ENCODE measurements at places on chromosomes 16 and 17. TPM values are rescaled to one million over a fixed set of nuclear protein-coding genes. Genes with fewer than 3 reads are reported as not detected.

DNA sequence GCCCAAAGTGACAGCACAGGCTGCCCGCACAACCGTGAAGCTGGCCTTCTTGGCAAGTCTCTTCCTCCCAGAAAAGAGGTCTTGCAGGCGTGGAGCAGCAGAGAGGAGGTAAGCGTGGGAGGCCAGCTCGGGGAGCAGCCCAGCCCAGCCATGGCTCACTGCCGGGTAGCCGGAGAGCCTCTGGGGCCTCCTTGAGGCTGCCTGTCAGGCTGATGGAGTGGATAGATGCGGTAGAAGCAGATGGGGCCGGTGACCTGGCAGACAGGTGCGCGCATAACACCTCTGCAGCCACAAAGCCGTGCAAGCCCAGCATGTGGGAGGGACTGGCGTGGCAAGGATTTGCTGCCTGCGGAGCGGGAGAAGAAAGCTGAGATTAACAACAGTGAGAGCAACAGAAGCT lies 17.1 kb upstream of the DOK4 start:
- DNase-seq = no peak

- DNase-seq = peak; percentile 14
Measured at GRCh38 chr16:87490096-87490798, 2.6 kb downstream of the ZCCHC14 start.

Gene TAT
- not detected for total RNA-seq

GRCh38 chr17:9367156-9367555 lies 208.5 kb downstream of the STX8 start:
- no peak for DNase-seq

- no peak for DNase-seq
Measured at GRCh38 chr16:2817340-2818271, 569 bp downstream of the PRSS21 start.

DNA sequence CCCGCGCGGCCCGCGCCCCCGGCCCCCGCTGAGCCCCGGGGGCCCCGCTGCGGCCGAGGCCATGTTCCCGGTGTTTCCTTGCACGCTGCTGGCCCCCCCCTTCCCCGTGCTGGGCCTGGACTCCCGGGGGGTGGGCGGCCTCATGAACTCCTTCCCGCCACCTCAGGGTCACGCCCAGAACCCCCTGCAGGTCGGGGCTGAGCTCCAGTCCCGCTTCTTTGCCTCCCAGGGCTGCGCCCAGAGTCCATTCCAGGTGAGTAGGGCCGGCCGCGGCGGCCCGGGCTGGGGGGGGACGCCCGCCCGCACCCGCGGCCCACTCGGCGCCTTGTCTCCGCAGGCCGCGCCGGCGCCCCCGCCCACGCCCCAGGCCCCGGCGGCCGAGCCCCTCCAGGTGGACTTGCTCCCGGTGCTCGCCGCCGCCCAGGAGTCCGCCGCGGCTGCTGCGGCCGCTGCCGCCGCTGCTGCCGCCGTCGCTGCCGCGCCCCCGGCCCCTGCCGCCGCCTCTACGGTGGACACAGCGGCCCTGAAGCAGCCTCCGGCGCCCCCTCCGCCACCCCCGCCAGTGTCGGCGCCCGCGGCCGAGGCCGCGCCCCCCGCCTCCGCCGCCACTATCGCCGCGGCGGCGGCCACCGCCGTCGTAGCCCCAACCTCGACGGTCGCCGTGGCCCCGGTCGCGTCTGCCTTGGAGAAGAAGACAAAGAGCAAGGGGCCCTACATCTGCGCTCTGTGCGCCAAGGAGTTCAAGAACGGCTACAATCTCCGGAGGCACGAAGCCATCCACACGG lies 504 bp downstream of the MAZ start:
- peak; percentile 82 for DNase-seq

Gene NEUROD2
- not detected for total RNA-seq

DNA sequence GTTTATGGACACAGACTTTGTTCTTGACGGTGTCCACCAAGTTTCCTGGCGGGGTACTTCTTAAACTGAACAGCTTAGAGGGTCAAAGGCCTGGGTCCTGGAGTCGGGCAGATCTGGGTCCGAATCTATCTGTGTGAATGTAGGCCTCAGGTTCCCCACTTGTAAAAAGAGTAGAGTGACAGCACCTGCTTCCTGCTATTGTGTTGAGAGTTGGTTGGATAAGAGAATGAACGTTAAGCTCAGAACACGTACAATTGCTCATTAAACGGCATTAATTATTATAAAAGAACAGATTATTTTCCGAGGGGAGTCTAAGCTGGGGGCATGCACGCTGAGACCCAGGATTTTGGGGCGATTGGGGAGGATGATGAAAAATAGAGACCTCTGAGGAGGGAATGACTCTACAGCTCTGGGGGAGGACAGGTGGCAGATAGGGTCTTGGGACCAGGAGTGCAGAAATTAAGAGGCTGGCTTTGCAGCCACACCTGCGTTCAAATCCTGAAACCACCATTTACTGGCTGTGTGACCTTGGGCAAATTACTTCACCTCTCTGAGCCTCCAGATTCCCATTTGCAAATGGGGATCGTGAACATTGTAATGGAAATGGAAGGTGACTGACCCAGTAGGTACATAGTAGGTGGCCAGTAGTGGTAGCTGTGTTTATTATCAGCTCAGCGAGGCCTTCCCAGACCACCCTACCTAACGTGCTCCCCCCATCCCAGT lies 862 bp downstream of the CLEC16A start:
- no peak for DNase-seq

Gene KRT9
- not detected for total RNA-seq

Gene STX4
- 13.3 TPM for total RNA-seq

GRCh38 chr16:65896448-65897153 lies 469.9 kb upstream of the CDH5 start:
- no peak for DNase-seq

Gene PRAC1
- not detected for total RNA-seq

Gene KRT36
- not detected for total RNA-seq

- peak; percentile 48 for DNase-seq
Measured at GRCh38 chr16:87836844-87837581, 32.3 kb downstream of the SLC7A5 start.

Gene AIPL1
- 0.37 TPM for total RNA-seq

DNA sequence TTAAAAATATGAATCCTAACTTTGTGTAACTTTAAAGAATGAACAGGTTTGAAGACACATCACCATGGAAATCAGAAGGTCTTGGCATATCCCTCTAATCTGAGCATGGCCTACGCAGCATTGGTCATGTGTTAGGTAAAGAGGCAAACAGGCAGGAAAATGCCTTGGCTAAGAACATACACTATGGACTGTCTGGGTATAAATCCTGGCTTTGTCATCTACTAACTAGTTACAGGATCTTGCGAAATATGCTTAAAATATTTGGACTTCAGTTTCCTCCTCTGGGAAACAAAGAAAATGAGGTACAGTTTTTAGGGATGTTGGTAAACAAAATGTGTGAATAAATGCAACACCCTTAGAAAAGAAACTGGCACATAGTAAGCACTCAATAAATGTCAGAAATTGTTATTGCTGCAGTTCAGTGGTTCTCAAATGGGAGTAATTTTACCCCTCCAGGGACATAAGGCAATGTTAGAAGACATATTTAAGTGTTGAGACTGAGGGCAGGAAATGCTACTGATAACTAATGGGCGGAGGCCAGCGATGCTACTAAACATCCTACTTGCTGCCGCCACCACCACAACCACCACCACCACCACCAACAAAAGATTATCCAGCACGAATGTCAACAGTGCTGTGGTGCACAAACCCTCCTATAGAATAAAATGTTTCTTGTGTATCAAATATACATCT lies 770.8 kb upstream of the SOX9 start:
- no peak for DNase-seq

DNA sequence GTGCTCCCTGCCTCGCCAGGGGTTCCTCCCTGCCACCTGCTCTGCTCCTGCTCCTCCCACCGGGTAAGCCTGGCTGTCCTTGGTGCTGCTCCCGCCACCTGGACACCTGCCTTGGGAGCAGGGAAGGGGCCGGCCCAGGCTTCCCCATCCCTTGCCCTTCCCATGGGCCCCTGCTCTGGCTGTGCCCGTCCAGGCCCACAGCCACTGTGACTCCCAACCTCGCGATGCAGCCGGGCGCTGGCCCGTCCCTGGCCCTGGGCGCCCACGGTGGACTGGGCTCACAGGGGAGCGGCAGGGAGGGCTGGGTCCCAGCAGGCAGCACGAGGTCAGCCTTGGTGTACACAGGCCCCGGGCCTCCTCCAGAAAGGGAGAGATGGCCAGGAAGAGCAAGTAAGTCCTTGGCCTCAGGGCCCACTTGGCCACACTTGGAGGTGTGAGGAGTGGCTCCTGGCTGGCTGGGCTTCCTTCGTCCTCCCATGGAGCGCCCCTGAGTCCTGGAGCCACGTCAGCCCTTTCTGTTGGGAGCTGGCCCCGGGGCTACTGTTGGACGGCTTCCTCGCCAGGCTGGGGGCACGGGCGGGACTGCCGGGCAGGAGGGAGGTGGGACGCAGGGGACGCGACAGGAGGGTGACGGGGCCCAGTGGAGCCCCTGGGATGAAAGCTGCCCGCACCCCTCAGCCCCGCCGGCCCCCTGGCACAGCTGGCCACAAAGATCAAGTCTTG lies 15.3 kb downstream of the ENGASE start:
- DNase-seq = no peak

DNA sequence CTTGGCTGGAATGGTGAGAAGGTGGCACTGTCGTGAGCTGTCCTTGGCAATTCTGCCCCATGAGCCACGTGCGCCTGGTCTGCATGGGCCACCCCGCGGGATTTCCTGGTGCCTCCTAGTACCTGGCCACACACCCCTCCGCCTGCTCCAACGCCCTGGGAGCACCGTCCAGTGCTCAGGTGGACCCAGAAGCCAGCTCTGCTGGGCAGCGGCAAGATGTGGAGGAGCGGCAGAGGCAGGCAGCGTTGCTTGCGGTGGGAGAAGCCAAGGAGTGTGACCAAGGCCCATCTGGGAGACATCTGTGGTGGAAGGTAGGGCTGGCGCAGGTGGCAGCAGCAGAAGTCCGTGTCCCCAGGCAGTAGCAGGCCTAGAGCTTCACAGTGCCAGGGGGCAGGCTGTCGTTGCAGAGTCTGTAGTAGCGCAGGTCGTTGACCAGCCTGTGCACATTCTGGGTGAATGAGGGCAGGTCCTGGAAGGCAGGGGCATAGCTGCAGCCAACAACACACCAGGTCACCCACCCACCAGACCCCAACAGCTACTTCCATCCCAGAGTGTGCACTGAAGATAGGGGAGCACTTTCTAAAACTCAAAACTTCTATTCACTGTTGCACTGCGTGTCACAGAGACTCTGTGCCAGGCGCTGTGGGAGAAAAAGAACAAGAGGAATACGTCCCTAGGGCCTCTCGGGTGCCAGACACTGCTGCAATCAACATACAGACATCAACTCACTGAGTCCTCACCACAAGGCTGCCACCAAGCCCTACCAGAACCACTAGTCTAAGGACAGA lies 34.9 kb upstream of the GSG1L start:
- DNase-seq = no peak

GRCh38 chr16:87435372-87436224 lies 43.5 kb downstream of the MAP1LC3B start:
- no peak for DNase-seq

Gene DHRS11
- 14.4 TPM for total RNA-seq

Gene RHBDL3
- total RNA-seq = 2.5 TPM

DNA sequence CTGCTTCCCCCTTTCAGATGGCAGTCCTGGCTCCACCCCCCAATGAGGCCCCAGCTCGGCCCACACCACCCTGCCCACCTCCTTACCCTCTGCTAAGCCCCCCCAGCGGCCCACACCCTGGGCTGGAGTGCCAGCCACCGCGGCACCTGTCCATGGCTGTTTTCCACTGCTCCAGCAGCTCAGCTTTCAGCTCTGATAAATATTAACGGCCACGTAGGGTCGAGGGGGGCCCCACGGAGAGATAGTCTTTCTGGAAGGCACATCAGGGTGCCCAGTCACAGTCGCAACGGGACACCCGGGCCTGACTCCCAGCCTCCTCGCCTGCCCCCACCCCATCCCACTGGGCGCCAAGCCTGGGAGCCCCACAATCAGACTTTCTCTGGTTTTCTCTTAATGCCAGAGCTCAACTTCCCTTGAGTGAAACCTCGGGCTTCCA lies 46.5 kb upstream of the CIBAR2 start:
- no peak for DNase-seq

GRCh38 chr17:57552114-57552624 lies 192.9 kb downstream of the CCDC182 start:
- peak; percentile 83 for DNase-seq

DNA sequence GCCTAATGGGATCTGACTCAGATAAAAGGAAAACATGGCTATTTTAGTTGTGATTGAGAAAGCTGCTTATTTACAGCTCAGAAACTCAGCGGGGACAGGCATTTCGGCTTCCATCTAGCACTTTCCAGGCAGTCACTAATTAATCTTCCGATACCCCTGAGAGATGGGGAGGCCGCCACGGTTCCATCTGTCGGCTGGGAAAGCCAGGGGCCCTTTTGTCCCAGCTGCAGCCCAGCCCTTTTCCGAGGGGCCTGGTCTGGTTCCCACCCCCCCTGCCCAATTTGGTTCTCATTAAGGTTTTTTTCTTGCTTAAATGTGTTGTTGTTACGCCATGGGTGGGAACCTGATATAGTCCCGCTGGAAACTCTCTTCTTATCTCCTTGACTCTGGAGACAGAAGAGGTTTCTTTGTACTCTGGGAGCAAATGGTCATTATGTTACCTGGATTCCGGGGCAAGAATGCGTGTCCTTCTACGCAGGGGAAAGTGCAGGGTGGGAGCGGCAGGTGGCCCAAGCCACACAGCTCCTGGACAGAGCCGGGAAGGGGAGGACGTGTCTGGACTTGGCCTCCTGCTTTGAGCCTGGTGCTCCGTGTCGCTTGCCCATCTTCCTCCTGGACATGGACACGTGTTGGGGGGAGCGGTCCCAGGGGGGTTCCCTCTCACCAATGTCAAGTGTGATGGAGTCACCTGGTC lies 50.9 kb upstream of the GSE1 start:
- no peak for DNase-seq

DNA sequence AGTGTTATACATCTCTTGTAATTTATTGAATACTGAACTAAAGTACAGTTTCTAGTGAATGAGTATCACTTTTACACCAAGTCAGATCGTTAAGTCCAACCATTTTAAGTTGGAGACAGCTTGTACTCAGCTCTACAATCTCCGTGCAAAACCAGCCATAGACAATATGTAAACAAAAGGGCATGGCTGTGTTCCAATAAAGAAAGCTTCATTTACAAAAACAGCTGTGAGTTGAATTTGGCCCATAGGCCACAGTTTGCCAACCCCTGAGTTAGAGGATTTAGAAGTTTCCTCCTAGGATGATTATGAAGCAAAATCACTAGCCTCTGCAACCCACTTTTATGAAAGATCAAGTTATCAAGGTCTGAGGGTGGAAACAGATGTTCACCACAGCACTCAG lies 105.7 kb upstream of the RCVRN start:
- DNase-seq = no peak

DNA sequence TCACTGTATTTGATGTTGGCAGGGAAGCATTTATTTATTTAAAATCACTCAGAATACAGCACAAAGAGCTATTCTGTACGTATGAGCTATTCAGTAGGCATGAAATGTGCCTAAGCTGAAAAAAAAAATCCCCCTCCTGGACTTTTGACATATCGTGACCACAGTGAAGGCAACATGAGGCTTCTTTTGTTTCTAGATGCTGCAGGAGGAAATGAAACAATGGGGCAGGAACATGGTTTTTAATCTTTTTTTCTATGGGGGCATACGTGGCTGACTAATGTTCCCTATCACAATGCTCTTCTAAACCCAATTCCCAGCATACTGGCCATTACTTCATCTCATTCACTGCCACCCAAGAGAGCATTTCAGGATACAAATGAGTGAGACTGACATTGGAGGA lies 191.0 kb upstream of the PMFBP1 start:
- DNase-seq = no peak
